ENCODE measurements at places on chromosomes 4 and X. TPM values are rescaled to one million over a fixed set of nuclear protein-coding genes. Genes with fewer than 3 reads are reported as not detected.

SLC30A9 gene
- total RNA-seq = 54.3 TPM

PCDH19 gene
- 4.5 TPM for total RNA-seq

PHKA1 gene
- 11.4 TPM for total RNA-seq

RAB40A gene
- total RNA-seq = 37.9 TPM

DNA sequence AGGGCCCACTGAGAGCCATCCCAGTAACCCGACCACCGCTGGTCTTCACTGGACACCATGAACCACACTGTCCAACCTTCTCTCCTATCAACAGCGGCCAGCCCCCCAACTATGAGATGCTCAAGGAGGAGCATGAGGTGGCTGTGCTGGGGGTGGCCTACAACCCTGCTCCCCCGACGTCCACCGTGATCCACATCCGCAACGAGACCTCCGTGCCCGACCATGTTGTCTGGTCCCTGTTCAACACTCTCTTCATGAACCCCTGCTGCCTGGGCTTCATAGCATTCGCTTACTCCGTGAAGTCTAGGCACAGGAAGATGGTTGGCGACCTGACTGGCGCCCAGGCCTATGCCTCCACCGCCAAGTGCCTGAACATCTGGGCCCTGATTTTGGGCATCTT, 423.8 kb upstream of the EPHA5 start:
- no peaks in the 10 kb centered on the region for H3K36me3 ChIP-seq
- no peaks in the 10 kb centered on the region for H3K27me3 ChIP-seq
- no peaks in the 10 kb centered on the region for H3K4me1 ChIP-seq
- DNase-seq = no peak

- H3K4me3 ChIP-seq = no peak overlapping the region
- no peaks in the 10 kb centered on the region for H3K4me1 ChIP-seq
- H3K27ac ChIP-seq = no peak overlapping the region
- no peaks in the 10 kb centered on the region for H3K36me3 ChIP-seq
Measured at GRCh38 chr4:11250510-11250909, 178.2 kb downstream of the HS3ST1 start.

PAGE2 gene
- total RNA-seq = 31.4 TPM

DNA sequence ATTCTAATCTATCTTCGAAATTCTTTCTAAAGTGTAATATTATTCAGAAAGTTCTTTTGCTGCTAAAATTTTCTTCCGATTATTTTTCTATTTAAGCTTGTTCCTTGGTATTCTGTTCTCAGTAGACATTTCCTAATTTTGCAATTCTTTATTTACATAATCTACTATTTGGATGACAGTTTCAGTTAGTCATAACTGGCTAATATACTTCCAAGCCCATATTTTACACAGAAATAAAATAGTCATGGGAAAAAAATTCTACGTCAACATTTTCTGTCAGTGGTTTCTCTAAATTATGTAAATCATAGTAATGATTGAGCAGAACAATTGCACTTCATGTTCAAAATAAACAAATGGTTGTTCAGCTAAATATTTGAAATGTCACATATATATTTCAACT, 178.0 kb upstream of the ANKRD50 start:
- no peak for DNase-seq
- no peak overlapping the region for H3K27ac ChIP-seq
- no peaks in the 10 kb centered on the region for H3K4me1 ChIP-seq
- H3K36me3 ChIP-seq = no peaks in the 10 kb centered on the region
- no peak overlapping the region for H3K4me3 ChIP-seq
- H3K27me3 ChIP-seq = no peaks in the 10 kb centered on the region

DNA sequence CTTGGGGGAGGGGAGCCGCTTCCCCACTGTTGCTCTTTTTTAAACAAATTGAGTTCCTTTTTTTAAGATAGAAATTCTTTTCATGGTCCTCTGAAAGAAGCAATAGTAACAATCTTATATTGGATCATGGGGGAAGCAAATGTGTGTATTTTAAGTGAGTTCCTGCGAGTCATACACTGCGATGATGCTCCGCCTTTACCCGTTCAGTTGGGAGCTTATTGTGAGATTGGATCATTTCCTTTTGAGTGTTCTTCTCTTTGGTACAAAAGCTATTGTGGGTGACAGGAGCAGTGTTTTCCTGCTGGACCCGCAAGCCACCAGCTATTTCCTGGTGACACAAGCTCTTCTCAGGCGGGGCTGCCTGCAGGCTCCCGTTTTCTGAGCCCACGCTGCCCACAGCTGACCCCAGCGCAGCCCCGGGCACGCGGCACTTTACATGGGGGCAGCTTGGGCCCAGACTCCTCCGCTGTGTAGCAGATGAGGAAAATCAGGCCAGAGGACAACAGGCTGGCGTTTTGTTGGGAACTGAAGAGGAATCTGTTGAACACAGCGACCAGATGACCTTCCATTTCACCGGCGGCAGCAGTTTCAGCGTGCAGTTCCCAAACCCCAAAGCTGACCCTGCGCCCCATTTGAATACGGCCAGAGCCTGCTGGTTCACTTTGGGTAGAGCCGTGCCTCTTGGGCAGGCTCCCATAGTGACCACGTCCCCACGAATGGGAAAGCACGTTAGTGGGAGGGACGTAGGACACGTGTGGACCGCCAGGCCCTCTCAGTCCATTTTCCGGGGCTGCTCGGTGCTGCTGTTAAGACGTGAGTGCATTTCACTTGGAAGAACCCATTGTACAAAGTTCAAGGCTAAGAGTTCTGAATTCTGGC, 12.2 kb downstream of the TADA2B start:
- no peak overlapping the region for H3K4me3 ChIP-seq
- no peaks in the 10 kb centered on the region for H3K27me3 ChIP-seq
- no peak for DNase-seq
- H3K27ac ChIP-seq = no peak overlapping the region
- peaks cover 34% of the 10 kb centered on the region for H3K4me1 ChIP-seq

DNA sequence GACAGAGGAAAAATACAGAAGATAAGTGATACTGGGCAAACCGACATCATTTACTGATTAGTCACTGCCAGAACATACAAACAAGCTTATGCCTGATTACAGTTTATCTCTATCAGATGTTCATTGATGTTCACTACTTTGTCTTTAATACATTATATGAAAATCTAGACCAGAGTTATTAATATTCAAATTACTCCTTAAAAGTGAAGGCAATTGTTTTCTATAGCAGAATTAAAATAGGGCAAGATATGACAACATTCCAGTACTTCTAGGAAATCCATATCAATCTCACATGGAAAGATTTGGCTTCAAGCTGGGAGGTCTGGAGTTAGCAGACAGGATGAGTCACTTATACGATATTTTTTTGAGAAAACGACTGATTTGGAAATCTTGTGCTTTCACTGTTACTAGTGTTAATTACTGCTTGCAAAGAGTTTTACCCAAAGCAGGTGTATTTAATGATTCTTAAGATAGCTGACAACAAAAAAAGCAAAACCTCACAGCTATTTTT, 31.8 kb downstream of the HPGD start:
- H3K4me3 ChIP-seq = no peak overlapping the region
- no peaks in the 10 kb centered on the region for H3K4me1 ChIP-seq
- H3K36me3 ChIP-seq = no peaks in the 10 kb centered on the region
- H3K27ac ChIP-seq = no peak overlapping the region
- no peaks in the 10 kb centered on the region for H3K27me3 ChIP-seq

- H3K36me3 ChIP-seq = no peaks in the 10 kb centered on the region
- H3K4me3 ChIP-seq = no peak overlapping the region
- H3K27me3 ChIP-seq = no peaks in the 10 kb centered on the region
- H3K27ac ChIP-seq = no peak overlapping the region
- peak; percentile 54 for DNase-seq
Measured at GRCh38 chr4:38024206-38024509, 64.0 kb downstream of the PTTG2 start.

DNA sequence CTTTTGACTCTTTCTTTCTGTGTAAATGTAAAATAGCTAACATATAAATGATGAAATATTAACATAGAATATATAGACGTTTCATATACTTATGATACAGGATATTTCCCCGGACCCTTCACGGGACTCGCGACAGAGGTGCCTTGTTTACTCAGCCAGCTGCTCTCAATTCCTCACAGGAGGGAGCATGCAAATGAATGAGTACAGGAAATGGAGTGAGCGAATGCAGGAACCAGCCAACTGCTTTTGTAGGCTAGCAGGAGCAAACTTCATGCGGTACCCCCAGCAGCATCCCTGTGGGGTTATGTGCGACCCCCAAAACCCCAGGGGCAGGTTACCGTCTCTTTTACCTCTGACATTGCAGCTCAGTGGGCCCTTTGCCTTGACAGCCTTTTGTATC, 110.3 kb upstream of the PDHA2 start:
- no peak overlapping the region for H3K4me3 ChIP-seq
- no peaks in the 10 kb centered on the region for H3K36me3 ChIP-seq
- H3K4me1 ChIP-seq = no peaks in the 10 kb centered on the region
- DNase-seq = no peak
- H3K27ac ChIP-seq = no peak overlapping the region

DOK7 gene
- 29.5 TPM for total RNA-seq

GRCh38 chr4:95638920-95639501, 90.2 kb upstream of the UNC5C start:
- H3K36me3 ChIP-seq = no peaks in the 10 kb centered on the region
- H3K27ac ChIP-seq = peak overlapping the region; percentile 77
- H3K4me3 ChIP-seq = no peak overlapping the region
- H3K27me3 ChIP-seq = no peaks in the 10 kb centered on the region

GRCh38 chr4:3424522-3425095, 17.2 kb upstream of the HGFAC start:
- H3K27ac ChIP-seq = no peak overlapping the region
- no peak overlapping the region for H3K4me3 ChIP-seq
- H3K4me1 ChIP-seq = no peaks in the 10 kb centered on the region
- H3K27me3 ChIP-seq = no peaks in the 10 kb centered on the region
- no peak for DNase-seq
- H3K36me3 ChIP-seq = no peaks in the 10 kb centered on the region

DNA sequence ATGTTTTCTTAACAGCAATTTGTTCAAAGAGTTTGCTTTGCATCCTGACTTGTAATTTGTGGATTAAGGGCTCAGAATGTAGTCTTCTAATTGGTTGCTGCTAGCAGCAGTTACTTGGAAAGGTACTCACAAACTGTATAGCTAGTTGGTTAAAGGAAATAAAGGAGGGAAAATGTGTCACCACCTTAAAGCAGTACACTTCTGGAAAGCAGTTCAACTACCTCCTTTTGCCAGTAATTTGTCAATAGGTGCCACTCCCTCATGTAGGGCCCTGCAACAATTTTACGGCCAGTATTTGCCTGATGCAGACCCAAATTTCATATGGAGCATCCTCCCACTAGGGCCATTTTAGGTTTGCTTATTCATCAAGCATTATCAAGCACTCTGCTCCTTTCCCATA, 20.8 kb downstream of the AMOT start:
- no peaks in the 10 kb centered on the region for H3K27me3 ChIP-seq
- H3K4me3 ChIP-seq = no peak overlapping the region
- H3K27ac ChIP-seq = no peak overlapping the region
- DNase-seq = no peak

DNA sequence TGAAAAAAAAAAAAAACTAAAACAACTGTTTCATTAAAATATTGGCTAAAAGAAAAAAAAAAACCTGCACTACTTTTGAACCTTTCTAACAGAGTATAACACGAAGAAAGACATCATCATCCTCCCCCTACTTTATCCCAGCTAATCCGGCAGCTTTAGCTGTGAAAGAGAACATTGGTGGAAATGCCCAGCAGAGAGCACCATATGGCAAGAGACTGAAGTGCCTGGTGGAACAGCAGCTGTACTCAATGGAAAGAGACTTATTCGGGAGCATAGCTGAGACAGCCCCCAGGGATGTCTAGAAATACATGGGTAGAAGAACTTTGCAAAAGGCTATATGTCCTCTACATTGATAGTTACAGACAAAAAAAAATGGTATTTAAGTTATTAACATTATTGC, 30.3 kb downstream of the STPG2 start:
- H3K36me3 ChIP-seq = no peaks in the 10 kb centered on the region
- H3K4me1 ChIP-seq = no peaks in the 10 kb centered on the region
- H3K27ac ChIP-seq = no peak overlapping the region
- H3K4me3 ChIP-seq = no peak overlapping the region

CXCL3 gene
- total RNA-seq = not detected

L1CAM gene
- 4.5 TPM for total RNA-seq

DNA sequence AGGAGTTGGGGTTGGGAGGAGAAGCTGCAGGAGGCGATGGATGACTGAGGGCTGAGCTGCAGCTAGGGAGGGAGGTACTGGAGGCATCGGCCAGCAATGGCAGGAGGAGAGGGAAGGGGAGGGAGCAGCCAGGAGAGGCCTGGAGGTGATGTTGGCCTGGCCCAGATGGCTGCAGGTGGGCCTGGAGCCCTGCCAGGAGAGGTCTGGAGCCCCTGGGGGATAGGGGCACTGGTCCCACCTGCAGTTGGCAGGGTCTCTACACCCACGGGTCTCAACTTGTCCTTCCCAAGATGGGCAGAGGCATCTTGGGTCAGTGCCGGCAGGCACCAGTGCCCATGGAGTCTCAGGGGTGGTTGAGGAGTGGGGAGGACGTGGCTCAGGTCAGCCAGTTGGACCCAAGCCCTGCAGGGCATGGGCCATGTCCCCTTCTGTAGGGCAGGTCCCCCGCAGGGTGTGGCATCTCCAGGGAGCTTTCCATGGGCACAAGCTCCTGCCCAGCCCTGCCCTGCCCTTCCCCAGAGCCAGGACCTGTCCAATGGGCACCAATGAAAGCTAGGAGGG, 2.7 kb upstream of the MXD4 start:
- peaks cover 24% of the 10 kb centered on the region for H3K4me1 ChIP-seq
- no peak overlapping the region for H3K27ac ChIP-seq
- H3K4me3 ChIP-seq = no peak overlapping the region
- no peaks in the 10 kb centered on the region for H3K36me3 ChIP-seq

CYSLTR1 gene
- total RNA-seq = 0.19 TPM

STARD8 gene
- total RNA-seq = 2.3 TPM

DNA sequence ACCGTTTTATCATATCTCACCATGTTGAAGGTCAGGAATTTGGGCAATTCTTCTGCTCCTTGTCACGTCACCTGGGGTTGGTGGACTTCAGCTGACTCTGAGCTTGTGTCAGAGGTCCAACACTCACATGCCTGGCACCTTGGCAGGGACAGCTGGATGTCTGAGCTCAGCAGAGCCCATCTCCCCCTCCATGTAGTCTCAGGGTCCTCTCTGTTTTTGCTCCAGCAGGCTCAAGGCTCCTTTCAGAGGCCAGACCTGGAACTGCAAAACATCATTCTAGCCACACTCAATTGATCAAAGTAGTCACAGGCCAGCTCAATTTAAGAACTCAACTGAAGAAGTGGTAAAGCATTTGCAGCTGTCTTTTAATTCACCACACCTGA, 45.4 kb downstream of the EDNRA start:
- no peaks in the 10 kb centered on the region for H3K27me3 ChIP-seq
- H3K4me3 ChIP-seq = no peak overlapping the region
- H3K36me3 ChIP-seq = no peaks in the 10 kb centered on the region
- DNase-seq = no peak
- H3K27ac ChIP-seq = no peak overlapping the region

GRCh38 chrX:110796407-110796697, 735 bp upstream of the CHRDL1 start:
- no peaks in the 10 kb centered on the region for H3K36me3 ChIP-seq
- no peak for DNase-seq
- no peaks in the 10 kb centered on the region for H3K27me3 ChIP-seq
- H3K4me1 ChIP-seq = no peaks in the 10 kb centered on the region
- H3K4me3 ChIP-seq = peak overlapping the region; percentile 56
- H3K27ac ChIP-seq = no peak overlapping the region
